GM04503 (cell line): ENCODE measurements at places on chromosomes 5 and 9.

- peak; percentile 89 for DNase-seq
Measured at GRCh38 chr5:9851458-9851857, 221.3 kb upstream of the TAS2R1 start.

- no peak for DNase-seq
Measured at GRCh38 chr9:120438836-120439546, 141.0 kb downstream of the CDK5RAP2 start.

DNA sequence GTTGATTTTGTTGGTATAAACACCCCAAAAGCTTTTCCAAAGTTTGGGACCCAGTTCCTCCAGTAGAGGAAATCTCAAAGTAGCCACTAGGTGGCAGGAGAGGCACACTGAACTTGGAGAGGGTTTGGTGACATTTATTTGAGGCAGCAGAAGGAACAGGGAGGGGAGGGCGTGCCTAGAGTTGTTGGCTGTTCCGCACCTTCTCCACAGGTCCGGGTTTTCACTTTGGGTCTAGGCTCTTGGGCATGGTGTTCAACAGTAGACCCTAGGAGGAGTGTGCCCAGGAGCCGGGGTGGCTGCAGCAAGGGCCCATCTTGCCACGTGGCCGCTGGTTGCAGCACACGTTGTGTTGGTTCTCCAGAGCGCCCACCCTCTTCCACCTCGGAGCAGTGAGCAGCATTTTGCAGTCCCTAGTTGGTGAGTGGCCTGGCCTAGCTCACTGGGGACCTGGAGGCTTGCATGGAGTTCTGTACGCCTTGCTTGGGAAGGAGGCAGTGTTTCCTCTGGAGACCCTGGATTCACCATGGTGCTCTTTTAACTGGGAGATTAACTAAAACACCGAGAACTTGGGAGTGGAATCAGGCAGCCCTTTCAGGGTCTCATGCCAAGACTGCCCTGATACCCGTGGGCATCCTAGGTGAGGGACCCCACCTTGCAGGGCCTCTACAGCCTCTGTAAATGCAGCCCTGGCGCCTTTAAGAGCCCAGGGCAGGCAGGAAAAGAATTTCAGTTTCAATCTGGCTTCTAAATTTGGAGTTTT, 28.2 kb downstream of the PTPA start:
- peak; percentile 80 for DNase-seq

DNA sequence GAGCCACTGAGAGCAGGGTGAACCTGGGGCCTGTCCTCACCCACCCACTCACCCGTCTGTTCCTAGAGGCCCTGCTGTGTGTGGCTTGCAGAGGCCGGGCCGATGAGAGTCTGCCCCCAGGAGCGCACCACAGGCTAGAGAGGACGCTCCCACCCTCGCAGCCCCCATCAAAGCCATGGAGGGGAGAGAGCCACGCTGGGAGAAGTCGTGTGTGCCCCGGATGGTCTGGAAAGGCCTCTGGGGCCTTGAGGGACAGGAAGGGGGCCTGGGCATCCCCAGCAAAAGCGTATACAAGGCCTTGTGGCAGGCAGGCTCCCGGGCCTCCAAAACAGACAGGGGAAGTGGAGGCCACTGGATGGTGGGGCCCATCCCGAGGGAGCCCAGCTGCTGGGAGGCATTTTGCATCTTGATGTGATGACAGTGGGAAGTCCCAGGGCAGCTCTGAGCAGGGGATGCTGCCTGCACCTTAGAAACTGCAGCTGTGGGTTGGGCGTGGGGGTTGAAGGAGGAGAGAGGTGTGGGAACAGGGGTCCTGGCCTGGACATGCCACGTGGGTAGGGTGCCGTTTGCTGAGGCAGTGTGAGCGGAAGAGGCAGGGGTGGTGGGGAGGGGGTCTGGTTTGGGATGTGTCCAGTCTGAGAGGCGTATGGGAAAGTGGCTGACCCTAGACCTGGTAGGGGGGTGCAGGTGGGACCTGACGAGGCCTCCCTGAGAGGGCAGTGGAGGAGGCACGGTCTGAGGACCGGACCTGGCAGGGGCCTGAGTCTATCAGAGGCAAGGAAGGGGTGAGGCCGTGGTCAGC, 43.0 kb upstream of the NOTCH1 start:
- no peak for DNase-seq

GRCh38 chr9:121649476-121650216, 1.8 kb upstream of the DAB2IP start:
- DNase-seq: no peak

DNA sequence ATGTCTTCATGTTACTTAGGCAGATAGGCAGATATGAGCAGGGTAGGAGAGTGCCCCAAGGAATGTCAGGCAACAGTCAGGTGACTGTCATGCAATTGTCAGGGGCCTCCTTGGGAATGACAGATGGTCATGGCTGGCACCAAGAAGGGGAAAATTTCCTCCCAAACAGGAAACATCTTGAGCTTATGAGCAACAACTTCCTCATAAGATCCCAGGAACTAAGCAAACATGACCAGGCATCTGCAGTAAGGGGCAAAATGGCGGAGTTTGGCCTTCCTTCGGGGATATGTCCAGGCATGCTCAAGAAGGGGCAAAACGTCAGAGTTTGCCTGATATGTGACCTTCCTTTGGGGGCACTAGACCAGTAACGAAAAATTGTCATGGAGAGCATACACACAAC, 591.8 kb downstream of the PDE4D start:
- no peak for DNase-seq
